ENCODE measurements at places on chromosomes 3 and 15. TPM values are rescaled to one million over a fixed set of nuclear protein-coding genes. Genes with fewer than 3 reads are reported as not detected.

- H3K4me1 ChIP-seq = peaks cover 6% of the 10 kb centered on the region
- no peak for DNase-seq
These were observed 55.4 kb downstream of the BOC start for GRCh38 chr3:113266738-113267137.

Gene COLQ
- total RNA-seq = 3.1 TPM

DNA sequence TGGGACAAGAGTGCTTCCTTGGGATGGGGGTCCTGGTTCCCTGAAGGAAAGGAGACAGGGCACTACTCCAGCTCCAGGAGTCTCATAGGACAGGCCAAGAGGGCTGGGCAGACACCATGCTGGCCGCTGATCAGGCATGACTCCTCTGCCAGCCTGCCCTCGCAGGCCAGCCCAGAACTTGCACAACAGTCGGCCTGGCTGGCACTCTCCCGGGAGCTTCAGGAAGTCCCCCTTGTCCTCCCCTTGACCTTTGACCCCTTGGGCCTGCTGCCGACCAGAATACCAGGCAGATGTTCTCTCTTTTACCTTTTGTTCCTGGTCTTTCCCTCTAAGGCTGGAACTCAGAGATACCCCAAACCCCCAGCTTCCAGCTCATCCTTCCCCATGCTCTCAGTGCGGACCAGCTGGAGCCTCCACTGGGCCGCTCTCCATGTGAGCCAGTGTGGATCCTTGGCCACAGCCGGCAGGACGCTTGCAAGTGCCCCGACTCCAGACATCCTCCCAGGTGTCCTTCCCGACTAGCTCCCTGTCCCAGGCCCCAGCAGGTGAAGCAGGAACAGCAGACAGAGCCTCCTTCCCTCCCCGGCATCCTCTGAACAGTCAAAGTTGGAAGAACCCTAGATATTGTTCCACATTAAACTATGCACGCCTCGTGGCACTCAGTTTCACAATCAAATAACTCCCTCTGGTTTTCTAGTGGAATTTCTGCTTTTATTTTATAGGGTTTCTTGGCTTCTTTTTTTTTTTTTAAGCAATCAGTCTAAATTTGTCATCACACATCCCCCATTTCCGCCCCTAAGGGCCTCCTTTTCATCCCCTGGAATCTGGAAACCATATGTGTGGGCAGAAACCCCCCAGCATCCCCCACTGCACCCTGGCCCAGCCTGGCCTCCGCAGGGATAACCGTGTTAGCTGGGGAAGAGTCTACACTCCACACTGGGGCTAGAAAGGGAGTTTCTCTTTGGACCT, 15.7 kb downstream of the VPS18 start:
- peak; percentile 34 for DNase-seq
- no peak overlapping the region for H3K4me3 ChIP-seq
- no peaks in the 10 kb centered on the region for H3K27me3 ChIP-seq
- H3K36me3 ChIP-seq = no peaks in the 10 kb centered on the region
- H3K27ac ChIP-seq = no peak overlapping the region

Gene ARRDC4
- 13.2 TPM for total RNA-seq

DNA sequence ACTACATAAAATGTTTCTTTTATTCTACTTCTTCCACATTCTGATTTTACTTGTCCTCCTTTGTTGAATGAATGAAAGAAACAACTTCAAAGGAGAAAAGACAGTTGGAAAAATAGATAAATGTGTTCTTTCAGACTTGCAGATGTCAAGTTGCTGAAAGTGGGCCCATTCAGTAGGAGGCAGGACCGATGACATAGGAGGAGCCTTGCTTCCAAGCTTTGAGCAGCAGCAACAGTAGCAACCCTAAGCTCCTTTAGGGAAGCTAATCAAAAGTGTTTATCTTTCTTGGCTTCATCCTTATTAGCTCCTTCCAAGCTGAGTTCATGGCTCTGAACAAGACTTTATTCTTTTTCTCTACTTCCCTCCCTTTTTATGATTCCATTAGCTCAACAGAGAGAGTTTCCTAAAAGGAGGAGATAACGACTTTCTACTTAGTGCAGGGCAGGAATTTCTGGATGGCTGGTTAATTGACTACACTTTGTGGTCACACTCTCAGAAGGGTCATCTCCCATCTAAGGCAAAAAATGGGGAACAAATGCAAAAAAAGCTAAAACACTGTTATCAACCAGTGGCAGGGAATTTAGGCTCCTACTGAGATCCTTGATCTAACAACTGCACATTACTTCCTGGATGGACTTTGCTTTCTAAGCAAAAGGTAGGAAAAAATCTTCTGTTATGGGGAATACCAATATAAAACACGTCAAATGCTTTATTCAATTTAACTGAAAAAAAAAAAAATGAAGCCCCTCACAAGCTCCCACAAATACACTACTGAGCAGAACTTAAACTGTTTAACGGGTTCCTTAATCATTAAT, 4.8 kb downstream of the MORC1 start:
- H3K27me3 ChIP-seq = no peaks in the 10 kb centered on the region
- no peaks in the 10 kb centered on the region for H3K36me3 ChIP-seq
- peaks cover 4% of the 10 kb centered on the region for H3K4me1 ChIP-seq
- DNase-seq = no peak
- H3K4me3 ChIP-seq = no peak overlapping the region
- H3K27ac ChIP-seq = no peak overlapping the region

DNA sequence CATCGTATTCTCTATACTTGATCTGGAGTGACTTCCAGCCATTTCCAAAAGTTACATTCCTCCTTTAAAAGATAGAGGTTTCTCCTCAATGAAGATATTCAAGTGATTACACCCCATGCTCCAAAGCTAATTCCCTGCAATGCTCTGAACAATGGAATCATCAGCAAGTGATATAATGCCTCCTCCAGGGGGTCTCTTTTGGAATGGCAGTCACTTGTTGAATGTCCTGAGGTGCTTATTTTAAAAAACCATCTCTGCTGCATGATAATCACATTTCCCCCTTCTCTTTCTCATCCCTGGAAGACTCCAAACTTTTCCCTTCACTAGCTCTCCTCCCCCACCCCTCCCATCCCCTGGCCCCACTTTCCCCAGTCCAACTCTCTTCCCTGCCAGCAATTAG, 2.6 kb downstream of the LHFPL4 start:
- H3K27ac ChIP-seq = no peak overlapping the region
- H3K4me1 ChIP-seq = no peaks in the 10 kb centered on the region
- H3K36me3 ChIP-seq = no peaks in the 10 kb centered on the region

- no peak overlapping the region for H3K4me3 ChIP-seq
- no peaks in the 10 kb centered on the region for H3K4me1 ChIP-seq
- H3K36me3 ChIP-seq = no peaks in the 10 kb centered on the region
- H3K27ac ChIP-seq = no peak overlapping the region
- no peaks in the 10 kb centered on the region for H3K27me3 ChIP-seq
These were observed 69.3 kb downstream of the MESD start for GRCh38 chr15:80920271-80920699.

- H3K4me1 ChIP-seq = no peaks in the 10 kb centered on the region
- no peak for DNase-seq
- H3K27ac ChIP-seq = no peak overlapping the region
- no peak overlapping the region for H3K4me3 ChIP-seq
- H3K36me3 ChIP-seq = no peaks in the 10 kb centered on the region
These were observed 92.1 kb upstream of the GPR149 start for GRCh38 chr3:154522036-154522602.

DNA sequence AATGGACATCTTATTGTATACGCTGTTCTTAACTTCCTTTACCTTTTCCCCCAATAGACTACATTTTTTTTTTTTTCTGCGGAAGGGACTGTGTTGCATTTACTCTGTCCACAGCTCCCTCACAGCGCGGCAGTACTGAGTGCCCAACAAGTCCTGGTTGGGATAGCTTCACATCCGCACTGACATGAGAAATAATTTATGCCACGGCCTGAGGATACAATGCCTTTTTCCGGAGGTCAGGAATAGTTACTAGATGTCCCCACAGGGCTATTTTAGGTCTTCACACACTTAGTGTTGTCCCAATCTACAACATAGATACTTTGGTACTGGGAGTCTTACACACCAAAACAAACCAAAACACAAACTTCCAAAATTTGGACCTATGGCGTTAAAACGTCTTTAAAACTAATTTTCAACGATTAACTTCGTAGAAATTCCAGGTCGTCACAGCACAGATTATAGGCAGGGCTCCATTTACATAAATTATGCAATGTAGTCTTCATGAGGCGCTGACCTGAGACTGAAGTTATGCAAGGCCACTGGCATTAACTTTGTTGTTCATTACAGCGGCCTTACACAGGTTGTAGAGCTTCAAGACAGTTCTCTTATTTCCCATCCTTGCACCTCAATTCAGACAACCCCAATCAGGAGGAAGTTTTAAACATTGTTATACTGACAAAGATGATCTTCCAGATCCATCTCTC, 989 bp upstream of the PPIB start:
- no peaks in the 10 kb centered on the region for H3K27me3 ChIP-seq
- peak overlapping the region; percentile 26 for H3K4me3 ChIP-seq
- DNase-seq = no peak
- H3K4me1 ChIP-seq = peaks cover 9% of the 10 kb centered on the region

DNA sequence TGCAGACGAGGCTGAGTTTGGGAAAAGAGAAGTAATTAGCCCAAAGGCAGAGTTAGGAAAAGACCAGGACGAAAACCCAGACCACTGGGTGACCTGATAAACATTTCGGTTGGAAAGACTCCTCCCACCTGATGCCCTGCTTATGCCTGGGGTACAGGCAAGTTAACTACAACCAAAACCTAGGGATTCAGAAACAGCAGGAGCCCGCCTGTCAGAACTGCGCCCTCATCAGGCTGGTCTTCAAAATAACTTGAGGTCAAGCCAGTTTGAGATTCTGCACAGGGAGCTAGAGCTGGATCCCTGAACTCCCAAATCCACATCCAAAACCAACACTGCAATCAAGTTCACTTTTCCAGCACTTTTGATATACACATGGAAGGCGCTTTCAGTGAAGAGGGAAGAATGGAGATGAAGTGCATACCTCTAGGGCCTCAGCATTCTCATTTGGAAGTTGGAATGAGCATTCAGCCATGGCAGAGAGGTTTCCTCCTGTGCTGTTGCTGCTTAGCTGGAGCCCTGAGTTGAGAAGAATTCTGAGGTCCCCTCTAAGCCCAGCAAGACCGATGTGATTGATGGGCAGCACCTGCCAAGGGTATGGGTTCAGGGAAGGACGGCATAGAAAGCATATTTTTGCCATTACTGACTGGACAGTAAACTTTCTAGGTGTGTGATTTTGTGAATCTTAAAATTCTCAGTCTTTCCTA, 11.6 kb downstream of the TSEN2 start:
- DNase-seq = no peak
- H3K27ac ChIP-seq = no peak overlapping the region
- no peaks in the 10 kb centered on the region for H3K4me1 ChIP-seq
- no peaks in the 10 kb centered on the region for H3K36me3 ChIP-seq
- no peak overlapping the region for H3K4me3 ChIP-seq

DNA sequence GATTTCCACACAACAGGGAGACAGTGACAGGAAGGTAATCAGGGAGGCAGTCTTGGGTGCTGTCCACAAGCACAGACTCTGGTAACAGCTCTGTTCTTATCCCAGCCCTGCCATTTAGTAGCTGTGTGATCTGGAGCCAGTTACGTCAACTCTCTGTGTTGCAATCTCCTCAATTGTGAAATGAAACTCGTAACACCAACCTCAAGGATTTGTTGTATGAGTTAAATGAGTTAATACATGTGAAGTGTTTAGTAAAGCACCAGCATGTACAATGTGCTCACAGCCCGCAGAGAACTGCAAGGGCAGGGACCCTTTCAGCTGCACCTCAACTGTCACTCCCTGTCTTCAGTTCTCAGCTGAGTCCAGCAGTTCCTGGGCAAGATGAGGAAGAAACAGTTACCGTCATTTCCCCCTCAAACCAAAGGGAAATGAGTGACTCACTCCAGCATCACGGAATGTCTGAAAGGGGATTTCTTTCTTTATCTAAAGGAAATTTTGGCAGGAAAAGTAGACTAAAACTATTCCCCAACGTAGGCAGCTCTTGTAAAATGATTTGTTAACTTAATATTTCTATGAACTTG, 39.9 kb upstream of the MB21D2 start:
- DNase-seq = no peak
- H3K4me1 ChIP-seq = no peaks in the 10 kb centered on the region
- H3K4me3 ChIP-seq = no peak overlapping the region
- H3K36me3 ChIP-seq = no peaks in the 10 kb centered on the region

DNA sequence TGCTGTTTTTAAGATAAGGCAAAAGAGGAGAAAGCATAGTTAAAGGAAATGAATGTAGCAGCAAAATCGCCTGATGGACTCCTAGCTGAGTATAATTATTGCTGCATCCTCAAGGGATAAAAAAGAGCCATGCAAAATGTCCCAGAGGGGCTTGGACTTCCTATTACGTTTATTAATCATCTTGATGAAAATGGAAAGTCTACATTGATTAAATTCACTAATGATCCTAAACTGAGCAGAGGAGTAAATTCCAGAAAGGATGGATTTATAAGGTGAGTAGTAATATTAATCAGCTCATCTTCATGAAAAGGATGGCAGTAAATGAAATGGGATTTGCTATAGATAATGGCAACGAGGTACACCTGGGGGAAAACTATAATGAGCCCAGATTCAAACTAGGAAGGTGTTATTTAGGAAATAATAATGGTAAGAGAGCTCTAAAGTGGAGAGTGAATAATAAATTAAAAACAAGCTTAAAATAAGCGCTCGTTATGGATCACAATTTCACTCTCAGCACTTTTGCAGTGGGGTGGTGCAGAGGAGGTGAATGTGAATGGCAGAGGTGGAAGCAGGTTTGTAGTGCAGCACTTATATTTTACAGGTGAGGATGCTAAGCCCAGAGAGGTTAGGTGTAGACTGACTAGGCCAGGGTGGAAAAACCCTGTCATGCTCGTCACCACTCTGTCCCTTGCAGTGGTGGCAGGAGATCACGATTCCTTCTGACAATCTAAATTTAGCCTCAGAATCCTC, 22.3 kb downstream of the IL5RA start:
- H3K27me3 ChIP-seq = no peaks in the 10 kb centered on the region
- H3K4me1 ChIP-seq = no peaks in the 10 kb centered on the region
- no peak overlapping the region for H3K4me3 ChIP-seq
- no peaks in the 10 kb centered on the region for H3K36me3 ChIP-seq
- DNase-seq = no peak
